ENCODE measurements at places on chromosomes 7 and 10.
A peak's percentile ranks its signal among the peaks of the same experiment; 100 is the strongest.

- DNase-seq, result no peak
Observed at GRCh38 chr10:24351961-24352360, 143.0 kb downstream of the KIAA1217 start.

DNA sequence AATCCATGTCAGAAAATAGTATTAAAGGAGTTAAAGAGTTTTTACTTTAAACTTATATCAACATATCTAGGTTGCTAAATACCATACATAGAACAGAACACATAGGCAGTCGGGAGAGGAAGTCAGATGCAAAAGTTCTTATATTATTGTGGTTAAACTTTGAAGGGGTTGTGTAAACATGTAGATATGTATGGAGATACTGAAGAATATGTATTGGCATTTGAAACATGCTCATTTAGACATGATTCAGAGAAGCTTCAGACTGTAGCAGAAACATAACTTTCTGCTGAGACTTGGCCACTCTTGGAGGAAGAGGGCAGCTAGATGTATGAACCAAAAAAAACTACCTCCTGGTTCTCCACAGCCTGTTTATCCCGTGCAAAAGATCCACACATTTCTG is 103.5 kb upstream of the FERD3L start:
- peak; percentile 35 for DNase-seq

- DNase-seq, result no peak
Observed at GRCh38 chr7:44366986-44367385, 41.6 kb upstream of the CAMK2B start.

GRCh38 chr7:107161415-107161814 is 7.4 kb upstream of the HBP1 start:
- no peak for DNase-seq

DNA sequence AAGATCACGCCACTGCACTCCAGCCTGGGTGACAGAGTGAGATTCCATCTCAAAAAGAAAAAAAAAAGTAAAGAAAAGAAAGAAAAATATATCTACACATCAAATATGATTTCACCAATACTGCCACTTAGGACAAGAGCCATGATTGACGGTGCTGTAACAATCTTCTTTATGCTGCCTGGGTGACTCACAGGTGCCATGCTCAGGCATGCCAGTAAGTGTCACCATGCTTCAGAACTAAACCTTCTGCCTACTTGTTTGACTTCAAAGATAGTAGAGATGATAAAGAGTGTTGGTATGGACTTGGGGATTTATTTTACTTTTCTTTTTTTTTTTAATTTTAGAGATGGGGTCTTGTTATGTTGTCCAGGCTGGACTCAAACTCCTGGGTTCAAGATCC is 33.6 kb upstream of the DNMBP start:
- peak; percentile 25 for DNase-seq

GRCh38 chr7:100835903-100836811 is 8.8 kb upstream of the EPHB4 start:
- DNase-seq, result no peak

- DNase-seq, result no peak
Observed at GRCh38 chr7:91565499-91566401, 301.5 kb downstream of the FZD1 start.

DNA sequence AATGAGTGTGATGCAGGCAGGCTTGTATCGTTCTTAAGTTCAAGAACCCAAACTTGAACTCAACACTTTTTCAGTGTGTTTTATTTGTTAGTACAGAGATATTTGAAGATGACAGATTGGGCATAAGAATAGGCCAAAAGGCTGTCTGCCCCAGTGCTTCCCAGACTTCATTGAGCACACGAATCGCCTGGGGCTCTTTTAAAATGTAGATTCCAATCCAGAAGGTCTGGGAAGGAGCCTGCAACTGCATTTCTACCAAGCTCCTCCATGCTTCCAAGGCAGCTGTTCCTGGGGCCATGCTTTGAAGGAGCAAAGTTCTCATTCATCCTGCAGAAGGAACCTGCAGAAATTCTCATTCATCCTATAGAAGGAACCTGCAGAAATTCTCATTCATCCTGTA is 114.5 kb upstream of the INSYN2A start:
- no peak for DNase-seq

- no peak for DNase-seq
Observed at GRCh38 chr10:9166770-9167169, 1112.3 kb downstream of the GATA3 start.

GRCh38 chr7:91892099-91892705 is 11.7 kb upstream of the MTERF1 start:
- no peak for DNase-seq

- no peak for DNase-seq
Observed at GRCh38 chr10:9052767-9053166, 998.3 kb downstream of the GATA3 start.

GRCh38 chr7:5187605-5188004 is 2.4 kb upstream of the WIPI2 start:
- DNase-seq, result no peak

DNA sequence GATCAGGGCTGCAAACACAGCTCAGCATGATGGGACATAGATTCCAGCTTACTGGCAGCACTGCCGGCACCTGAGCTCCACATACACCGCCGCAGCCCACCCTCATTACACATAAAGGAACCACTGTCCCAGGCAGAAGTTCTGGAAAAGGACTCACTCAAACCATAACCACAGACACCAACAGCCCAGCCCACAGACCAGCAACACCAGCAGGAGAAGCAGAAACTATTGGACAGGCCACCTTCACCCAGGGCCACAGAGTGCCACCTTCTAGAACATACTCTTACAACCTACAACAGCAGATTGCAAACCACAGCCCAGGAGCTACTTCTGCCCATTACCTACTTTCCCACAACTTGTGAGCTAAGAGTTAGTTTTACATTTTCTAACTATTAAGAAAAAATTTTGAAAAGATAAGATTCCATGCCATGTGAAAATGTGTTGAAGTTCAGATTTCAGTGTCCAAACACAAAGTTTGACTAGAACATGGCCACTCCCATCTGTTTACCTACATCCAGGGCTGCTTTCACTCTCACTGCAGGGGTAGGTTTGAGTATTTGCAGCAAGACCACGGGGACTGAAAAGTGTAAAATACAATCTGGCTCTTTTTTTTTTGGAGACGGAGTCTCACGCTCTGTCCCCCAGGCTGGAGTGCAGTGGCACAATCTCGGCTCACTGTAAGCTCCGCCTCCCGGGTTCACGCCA is 153.0 kb downstream of the TNS3 start:
- DNase-seq, result no peak

GRCh38 chr10:128161031-128161430 is 34.8 kb upstream of the MKI67 start:
- DNase-seq, result no peak

- no peak for DNase-seq
Observed at GRCh38 chr10:96279191-96279641, 7.8 kb upstream of the BLNK start.

DNA sequence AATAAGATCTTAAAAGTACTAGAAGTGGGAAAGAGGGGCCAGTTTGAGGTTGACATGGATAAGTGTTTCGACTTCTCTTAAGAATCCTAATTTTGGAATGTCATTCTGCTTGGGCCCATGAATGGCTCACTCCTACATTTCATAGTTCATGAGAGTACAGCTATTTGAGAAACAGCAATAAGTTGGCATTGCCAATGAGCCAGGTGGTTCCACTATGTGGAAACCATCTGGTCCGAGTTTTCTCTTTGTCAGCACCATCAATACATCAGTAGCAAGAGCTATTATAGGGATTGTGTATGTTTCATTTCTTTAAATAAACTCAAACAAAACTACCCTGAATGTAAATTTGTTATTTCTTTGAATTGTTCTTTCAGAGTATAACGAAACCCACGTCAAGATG is 78.1 kb upstream of the NEBL start:
- DNase-seq, result no peak

GRCh38 chr7:134440067-134440466 is 18.8 kb downstream of the AKR1B1 start:
- DNase-seq, result no peak

DNA sequence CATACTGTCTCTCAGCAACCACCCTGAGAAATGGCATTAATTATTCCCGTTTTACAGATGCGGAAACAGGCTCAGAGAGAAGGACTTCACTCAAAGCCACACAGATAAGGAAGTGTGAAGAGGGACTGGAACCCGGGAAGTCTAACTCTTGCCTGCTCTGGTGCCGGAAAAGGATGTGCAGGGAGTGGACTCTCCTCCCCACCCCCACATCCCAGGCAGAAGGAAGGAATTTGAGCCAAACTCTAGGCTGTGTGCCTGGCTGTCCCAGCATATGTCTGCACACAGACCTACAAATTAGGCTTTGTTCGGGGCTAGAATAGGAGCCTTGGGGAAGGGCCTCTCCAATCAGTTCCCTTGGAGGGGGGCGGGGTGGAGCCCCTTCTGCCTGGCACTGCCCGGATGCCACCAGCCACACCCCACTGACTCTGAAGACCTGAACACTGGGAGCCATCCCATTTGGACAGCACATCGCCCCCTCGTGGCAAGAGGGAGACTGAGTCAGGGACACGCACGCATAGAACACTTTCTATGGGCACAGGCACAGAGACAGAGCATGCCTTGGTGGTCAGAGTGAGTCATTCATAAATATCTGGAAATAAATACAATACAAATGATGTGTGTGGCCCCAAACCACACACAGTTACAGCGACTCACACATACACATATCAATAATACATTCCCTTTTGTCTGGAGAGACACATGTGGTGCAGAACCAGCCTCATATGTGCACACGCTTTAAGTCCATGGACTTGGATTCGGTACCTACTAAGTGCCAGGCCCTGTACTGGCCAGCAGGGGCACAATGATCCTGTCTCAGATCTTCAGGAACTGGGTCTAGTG is 13.1 kb downstream of the LZTS2 start:
- DNase-seq, result peak; percentile 96

- DNase-seq, result peak; percentile 55
Observed at GRCh38 chr7:45021604-45022296, 21.7 kb downstream of the CCM2 start.

DNA sequence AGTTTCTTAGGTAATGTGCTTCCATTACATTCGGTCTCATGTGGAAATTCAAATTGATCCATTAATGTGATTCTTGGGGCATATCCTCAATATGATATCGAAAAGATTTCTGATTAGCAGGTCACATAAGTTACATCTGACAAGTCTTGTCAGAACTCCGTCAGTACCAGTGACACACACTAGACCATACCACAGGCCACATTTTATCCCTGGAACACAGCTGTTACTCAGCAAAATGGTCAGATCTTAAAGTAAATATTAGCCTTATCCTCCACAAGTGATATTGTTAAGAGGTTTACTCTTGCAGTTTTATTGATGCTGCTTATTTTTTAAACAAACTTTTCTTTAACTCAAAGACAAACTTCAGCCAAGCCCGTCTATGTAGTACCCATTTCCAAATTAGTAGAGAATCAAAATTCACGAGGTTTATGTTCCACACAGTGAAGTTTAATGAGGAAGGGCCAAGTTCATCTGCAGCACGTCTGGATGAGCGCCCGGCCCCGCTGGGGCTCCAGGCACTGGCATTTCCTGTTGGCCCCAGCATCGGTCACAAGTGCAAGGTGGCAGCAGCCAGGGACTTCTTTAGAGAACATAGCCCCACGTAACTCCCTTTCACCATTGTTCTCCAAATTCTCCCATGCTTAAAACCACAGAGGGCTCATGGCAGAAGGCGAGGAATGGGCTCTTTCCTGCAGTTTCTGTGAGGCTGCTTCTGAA is 132.2 kb downstream of the VIPR2 start:
- DNase-seq, result no peak

GRCh38 chr7:31027161-31027965 is 24.7 kb upstream of the ADCYAP1R1 start:
- DNase-seq, result no peak

DNA sequence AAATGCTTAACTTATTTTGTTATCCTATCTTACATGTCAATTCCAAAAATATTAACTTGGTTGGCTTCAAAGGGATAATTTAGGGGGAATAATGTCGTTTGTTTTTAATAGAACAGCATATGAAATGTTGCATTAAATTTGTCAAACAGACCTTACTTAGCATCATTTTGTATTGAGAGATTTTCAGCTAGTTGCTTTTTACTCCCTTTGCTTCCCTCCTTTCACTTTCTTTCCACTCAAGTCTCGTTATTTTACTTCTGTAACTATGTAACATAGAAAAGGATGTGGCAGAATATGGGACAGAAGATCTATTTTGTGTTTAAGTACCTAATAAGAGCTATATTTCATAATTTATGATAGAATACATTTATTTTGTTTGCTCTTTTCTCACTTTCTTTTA is 2.6 kb downstream of the PHYHIPL start:
- no peak for DNase-seq

DNA sequence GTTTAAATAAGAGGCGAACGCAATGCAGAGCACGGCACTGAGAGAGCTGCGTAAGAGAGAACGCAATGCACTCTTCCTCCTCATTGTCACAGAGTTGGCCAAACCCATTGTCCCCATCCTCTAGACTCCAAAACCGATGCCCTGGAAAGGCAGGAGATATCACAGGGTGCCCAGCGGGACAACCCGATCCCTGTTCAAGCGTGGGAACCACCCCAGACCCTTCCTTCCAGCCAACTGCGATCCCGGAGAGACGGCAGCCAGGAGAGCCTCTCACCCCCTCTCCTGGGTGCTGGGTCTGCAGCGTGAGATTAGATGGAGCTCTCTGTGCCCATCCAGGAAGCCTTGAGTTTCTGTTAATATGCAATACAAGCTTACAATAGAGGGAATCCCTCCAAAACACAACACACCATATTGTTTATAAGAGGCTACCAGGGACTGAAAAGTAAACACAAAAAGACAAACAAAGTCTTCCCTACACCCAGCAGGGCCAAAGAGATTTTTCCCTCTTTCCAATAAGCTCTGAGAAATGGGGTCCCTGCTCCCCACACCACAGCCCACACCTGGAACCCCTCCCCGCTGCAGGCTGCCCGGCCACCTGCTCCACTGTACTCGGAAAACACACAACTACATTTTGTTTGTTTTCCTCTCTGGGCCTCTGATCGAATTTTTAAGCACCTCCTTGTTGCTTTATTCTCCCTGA is 187.6 kb downstream of the ADARB2 start:
- no peak for DNase-seq

DNA sequence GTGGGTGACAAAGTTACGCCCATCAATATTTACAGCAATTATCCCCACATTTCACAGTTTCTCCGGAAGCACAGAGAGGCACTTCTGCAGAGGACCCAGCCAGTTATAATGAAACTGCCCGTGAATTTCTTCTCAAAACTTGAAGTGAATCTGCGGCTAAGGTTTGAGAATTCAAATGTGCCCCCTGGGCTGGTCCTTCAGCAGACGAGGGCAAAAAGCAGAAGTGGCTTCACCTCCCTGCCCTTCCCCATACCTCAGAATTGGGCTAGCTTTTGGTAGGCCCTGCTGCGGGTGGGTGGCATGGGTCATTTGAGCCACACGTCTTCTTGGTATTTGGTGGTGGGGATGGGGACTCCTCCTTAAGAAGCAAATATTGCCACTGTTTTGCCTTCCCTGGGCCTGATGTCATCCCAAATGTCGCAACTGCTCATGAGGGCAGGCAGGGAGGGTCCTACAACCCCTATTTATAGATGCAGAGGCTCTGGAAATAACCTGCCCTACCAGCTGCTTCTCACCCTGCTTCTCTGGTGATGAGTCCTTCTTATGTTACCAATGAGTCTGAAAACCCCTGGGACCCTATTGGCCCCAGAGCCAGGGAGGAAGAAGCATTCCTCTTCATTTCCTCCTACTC is 16.6 kb upstream of the WDFY4 start:
- no peak for DNase-seq

GRCh38 chr7:75715864-75716263 is 22.9 kb downstream of the HIP1 start:
- no peak for DNase-seq

All from ELR (cell line).